Neural crest cell (in vitro differentiated cells): ENCODE measurements at places on chromosomes 1 and 21. TPM values are rescaled to one million over a fixed set of nuclear protein-coding genes. Genes with fewer than 3 reads are reported as not detected.
A peak's percentile ranks its signal among the peaks of the same experiment; 100 is the strongest.

DNA sequence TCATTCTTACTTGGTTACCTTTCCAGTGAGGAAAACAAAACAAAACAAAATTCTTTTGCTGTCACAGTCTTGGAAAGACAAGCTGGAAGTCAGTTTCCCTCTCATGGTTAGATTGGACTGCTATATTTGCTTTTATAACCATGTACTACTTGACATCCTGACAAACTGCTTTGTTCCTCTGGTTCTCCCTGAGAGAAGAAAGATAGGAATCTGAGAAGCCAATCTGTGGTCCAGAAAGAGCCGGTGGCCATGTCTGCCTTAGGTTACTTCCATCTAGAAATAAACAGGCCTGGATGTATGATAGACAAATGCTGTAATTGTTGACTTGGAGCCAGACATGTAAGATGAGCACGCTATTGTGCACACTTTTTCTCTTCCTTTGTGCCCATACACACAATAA, 330.0 kb downstream of the BRINP3 start:
- H3K27ac ChIP-seq: no peak overlapping the region
- no peaks in the 10 kb centered on the region for H3K27me3 ChIP-seq
- no peak overlapping the region for H3K4me3 ChIP-seq
- H3K4me1 ChIP-seq: no peaks in the 10 kb centered on the region

GRCh38 chr1:143735764-143736461, 235.9 kb downstream of the FAM72C start:
- no peak overlapping the region for H3K27ac ChIP-seq
- peak overlapping the region; percentile 49 for H3K4me3 ChIP-seq
- no peak for DNase-seq
- no peaks in the 10 kb centered on the region for H3K36me3 ChIP-seq
- H3K27me3 ChIP-seq: peaks cover 6% of the 10 kb centered on the region

DNA sequence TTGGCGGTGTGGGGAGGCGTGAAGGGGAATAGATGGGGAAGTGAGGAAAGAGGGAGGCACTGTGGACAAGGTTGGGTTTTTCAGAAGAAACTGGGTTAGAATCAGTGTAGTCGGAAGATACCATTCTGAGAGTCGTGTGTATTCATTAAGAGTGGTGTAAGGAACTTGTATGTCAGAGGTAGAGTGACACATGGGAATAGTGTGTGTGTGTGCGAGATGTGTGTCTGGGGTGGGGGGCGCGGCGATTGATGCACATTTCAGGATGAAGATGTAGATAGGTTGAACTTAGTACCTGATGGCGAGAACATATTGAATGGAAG, 878 bp downstream of the SMG7 start:
- peaks cover 7% of the 10 kb centered on the region for H3K27me3 ChIP-seq
- peak overlapping the region; percentile 24 for H3K27ac ChIP-seq
- DNase-seq: no peak
- peaks cover 33% of the 10 kb centered on the region for H3K4me1 ChIP-seq
- peak overlapping the region; percentile 97 for H3K4me3 ChIP-seq

- peaks cover 23% of the 10 kb centered on the region for H3K36me3 ChIP-seq
- no peaks in the 10 kb centered on the region for H3K27me3 ChIP-seq
- peak overlapping the region; percentile 93 for H3K27ac ChIP-seq
- H3K4me3 ChIP-seq: peak overlapping the region; percentile 95
Measured at GRCh38 chr1:172442843-172443565, 865 bp downstream of the PIGC start.

GRCh38 chr1:160007577-160008200, 24.1 kb downstream of the PIGM start:
- H3K4me1 ChIP-seq: no peaks in the 10 kb centered on the region
- H3K4me3 ChIP-seq: no peak overlapping the region
- H3K36me3 ChIP-seq: no peaks in the 10 kb centered on the region
- no peak overlapping the region for H3K27ac ChIP-seq

Gene KNCN
- total RNA-seq: not detected in 2 replicates
